Left colon (tissue), 2 donors: ENCODE measurements at places on chromosomes 5 and 9. TPM values are rescaled to one million over a fixed set of nuclear protein-coding genes. Genes with fewer than 3 reads are reported as not detected.

LEAP2 gene
- 10.7 TPM for total RNA-seq

TMEM252 gene
- not detected for total RNA-seq

CDX1 gene
- 323 TPM for total RNA-seq

F12 gene
- 9.0 TPM for total RNA-seq

PCDHB12 gene
- 0.42 TPM for total RNA-seq

FOXD4L5 gene
- 0.24 TPM for total RNA-seq

RASGRF2 gene
- 1.2 TPM for total RNA-seq

SNAPC4 gene
- 6.7 TPM for total RNA-seq

- DNase-seq, result no peak
These were observed 92.4 kb upstream of the NFIL3 start for GRCh38 chr9:91516081-91516480.

GRCh38 chr9:124377551-124378406 lies 37.5 kb downstream of the PSMB7 start:
- DNase-seq, result no peak

DNA sequence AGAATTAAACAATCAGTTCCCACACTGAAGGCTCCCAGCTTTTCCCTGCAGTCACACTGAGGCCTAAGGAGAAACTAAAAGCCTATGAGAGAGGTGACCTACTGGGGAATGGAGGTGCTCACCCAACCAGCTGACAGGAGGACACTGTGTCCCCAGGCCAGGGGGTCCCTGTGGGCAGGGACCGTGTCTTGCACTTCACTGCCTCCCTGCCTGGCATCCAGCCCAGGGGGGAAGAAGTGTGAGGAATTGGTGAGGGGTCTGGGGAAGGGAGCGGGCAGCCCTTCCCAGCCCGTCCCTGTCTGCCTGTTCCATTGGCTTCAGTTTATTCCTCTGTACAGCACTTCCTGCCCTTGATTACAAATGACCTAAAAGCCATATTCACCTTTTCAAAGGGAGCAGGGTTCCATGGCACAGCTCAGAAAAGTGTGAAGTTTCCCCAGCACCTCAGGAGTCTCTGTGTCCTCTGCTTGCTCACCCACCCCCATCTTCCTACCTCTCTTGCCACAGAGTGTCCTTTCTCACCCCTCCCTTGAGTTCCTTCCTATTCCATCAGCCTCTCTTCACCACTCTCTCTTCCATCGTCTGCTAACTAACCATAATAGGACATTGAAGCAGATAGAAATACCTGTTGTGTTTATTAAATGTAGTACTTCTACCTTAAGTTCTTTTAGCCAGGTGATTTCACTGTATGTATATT lies 12.9 kb downstream of the OTULINL start:
- no peak for DNase-seq

DNA sequence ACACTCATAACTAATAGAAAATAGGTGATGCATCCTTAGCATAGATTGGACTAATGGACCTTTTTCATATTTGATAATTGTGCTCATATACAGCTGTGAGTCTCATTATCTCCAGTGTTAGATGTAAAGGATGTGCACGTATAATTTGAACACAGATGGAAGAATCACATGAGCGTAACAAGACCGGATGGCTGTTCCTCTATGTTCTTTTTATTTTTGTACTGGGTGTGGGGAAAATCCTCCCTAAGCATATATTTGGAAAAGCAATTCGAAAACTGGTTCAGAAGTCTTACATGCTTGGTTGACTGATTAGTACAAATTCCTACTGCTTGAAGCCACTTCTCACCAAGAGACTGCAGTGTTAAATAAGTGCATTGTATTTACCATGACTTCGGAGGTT lies 230.2 kb downstream of the AOPEP start:
- no peak for DNase-seq

GRCh38 chr9:135240871-135241311 lies 153.4 kb downstream of the OLFM1 start:
- no peak for DNase-seq

DNA sequence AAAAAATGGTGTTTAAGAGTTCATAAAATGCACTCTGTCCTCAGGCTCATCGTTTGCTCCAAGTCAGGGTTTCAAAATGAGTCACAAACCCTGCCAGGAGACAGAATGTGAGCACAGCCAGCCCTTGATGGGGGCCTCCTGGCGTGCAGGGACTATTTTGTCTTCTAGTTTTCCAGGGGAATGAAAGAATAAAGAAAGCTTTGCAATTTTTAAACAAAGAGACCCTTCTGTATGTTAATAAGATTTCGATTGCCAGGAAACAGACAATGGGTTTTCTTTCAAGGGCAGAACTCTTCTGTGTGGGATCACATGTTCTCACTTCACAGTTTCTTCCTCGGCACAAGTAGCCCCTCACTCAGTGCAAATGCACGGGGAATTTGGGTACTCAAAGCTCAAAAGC lies 121.4 kb upstream of the C6 start:
- DNase-seq, result no peak

- no peak for DNase-seq
These were observed 37.8 kb downstream of the EXD3 start for GRCh38 chr9:137385061-137385655.

DNA sequence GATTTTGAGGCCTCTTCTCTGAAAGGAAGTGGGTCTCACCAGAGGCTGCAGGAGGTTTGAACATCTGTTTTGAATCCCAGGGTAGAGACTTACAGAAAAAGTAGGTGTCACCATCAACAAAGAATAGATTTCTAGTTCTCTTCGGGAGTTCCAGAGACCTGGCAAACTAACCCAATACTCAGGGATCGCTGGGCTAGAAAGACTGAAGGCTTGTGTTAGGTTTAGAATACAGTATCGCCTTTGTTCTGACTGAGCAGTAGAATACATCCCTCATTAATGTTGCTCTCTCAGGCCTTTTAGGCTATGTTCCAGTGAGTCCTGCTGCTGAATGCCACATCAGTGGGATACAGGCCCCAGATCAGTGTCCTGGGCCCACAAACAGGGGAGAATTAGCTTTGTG lies 27.2 kb downstream of the RUSC2 start:
- no peak for DNase-seq

GRCh38 chr9:113580041-113580953 lies 116.8 kb downstream of the RGS3 start:
- peak; percentile 80 for DNase-seq

GRCh38 chr9:82606492-82607382 lies 456.2 kb downstream of the RASEF start:
- peak; percentile 26 for DNase-seq

- no peak for DNase-seq
These were observed 218.1 kb downstream of the AP3B1 start for GRCh38 chr5:78076351-78076750.

- DNase-seq, result no peak
These were observed 52.3 kb downstream of the ADAMTS2 start for GRCh38 chr5:179292681-179293635.

- DNase-seq, result no peak
These were observed 555.3 kb upstream of the ARRDC3 start for GRCh38 chr5:91938441-91938840.

DNA sequence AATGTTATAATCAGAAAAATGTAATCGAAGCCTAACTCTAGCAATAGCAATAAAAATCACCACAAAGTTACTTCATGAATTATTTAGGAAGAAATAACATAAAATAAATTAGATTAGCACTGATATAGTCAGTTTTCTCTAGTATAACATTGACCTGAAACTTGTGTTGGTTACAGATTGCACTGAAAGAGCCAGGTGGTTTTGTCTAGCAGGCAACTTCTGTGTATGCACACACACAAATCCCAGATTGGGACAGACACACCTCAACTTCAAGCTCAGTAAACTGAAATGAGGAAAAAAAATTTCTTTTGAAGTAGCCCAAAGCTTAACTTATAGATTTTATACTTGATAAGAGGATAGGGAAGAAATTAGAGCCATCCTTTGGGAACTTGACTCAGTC lies 129.3 kb downstream of the EFNA5 start:
- DNase-seq, result no peak

DNA sequence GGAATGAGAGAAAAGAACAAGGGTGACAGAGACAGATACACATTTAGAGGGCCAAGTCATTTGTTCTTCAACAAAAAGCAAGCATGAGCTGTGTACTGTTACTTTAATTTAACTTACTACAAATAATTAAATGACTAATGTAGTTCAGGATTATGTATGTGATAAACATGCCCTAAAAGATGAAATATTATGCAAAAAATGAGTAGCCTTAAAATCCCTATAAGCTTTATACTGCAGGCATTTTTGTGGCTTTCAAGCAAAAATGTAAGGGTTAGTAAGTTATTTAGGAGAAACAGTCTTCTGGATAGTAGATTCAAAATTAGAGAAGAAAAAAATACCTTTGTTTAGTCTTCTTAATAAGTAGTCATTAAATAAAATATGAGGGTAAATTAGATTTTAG lies 431.2 kb downstream of the CSNK1G3 start:
- DNase-seq, result no peak

- DNase-seq, result no peak
These were observed 24.3 kb downstream of the KCNT1 start for GRCh38 chr9:135726138-135726853.
